GOT3 (cell line): ENCODE measurements at places on chromosomes 1 and 21.

DNA sequence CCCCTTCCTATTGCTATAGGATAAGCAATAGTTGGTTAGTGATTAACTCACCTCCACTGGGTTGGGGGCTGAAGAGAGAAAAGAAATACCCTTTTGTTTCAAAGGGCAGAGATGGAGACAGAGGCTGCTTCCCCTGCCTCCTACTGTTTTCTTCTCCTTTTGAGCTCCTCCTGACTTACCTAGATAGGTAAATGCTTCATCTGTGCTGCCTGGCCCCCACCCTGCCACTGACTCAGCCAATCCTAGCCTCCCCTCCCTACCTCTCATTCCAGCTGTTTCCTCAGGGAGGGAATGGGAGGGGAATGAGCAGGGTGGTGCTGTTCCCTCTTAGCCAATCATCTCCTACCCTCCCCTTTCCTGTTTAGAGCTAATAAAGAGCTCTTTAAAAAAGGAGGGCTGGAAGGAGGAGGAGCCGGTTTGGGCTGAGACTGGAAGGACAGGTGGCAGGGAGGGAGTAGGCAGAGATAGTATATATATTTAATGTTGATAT, at the start of gene C1orf116:
C1orf116 (minus strand) TSS at position 229 of the 490 bp plus-strand sequence. CDS start 5,158 bp downstream, outside the sequence.
- no peak for DNase-seq

- DNase-seq = no peak
Measured at GRCh38 chr1:222926566-222926965, 111.7 kb downstream of the DISP1 start.

DNA sequence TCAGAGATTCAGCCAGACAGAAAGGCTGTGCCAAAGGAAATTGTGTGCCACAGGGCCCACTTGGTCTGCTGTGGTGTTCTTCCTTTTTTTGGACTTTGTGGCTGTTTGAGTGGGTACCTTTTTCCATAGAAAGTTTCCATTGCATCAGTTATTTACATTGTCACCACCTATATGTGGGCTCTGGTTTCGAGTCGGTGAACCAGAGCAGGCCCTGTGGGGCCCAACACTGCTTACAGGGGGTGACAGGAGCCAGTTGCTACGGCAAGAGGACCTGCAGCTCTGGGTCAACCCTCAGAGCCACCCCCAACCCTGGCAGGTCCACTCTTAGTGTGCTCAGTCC, 157.0 kb upstream of the EDN2 start:
- no peak for DNase-seq

DNA sequence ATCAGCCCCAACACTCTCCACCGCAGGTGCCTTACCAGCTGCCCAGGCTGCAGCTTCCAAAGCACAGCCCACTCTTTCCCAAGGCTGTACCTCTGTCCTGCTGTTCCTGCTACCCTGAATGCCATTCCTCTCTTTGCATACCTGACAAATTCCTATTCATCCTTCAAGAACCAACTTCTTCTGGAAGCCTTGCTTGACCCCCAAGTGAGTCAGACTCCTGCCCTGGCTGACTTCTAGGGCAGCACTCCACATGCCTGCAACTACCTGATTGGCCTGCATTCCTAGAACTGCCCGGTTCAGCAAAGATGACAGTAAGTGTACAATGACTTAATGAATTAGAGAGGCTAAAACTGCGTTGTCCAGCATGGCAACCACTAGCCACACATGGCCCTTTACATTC, 20.8 kb upstream of the PDZK1IP1 start:
- no peak for DNase-seq

- no peak for DNase-seq
Measured at GRCh38 chr1:215779729-215780128, 212.6 kb downstream of the KCTD3 start.

DNA sequence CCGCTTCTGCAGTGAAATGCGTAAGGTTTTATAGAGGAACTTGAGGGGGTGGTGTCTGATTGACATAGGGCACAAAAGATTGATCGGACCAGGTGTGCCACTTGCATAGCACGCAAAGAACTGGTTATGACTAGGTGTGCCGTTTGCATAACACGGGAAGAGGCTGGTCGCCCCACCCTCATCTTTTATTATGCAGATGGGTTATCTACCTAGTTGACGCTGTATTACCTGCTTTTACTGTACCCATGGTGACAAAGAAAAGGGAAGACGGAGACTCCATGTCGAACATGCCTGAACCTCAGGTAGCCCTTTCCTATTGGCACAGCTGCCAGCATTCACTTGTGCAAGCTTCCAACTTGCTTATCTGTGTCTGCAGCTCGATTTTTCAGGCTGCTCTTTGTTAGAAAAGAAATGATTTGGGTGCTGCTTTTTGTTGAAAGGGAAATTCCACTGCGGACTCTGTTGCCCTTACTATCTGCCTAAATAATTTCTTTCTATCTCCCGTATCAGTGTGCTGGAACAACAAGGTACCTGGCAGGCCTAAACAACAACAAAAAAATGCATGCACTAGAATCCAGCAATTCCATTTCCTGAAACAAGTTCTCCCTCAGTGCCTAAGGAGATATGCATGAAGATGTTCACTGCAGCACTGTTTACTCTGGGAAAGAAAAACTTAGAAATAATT, 194.4 kb upstream of the KAZN start:
- no peak for DNase-seq

DNA sequence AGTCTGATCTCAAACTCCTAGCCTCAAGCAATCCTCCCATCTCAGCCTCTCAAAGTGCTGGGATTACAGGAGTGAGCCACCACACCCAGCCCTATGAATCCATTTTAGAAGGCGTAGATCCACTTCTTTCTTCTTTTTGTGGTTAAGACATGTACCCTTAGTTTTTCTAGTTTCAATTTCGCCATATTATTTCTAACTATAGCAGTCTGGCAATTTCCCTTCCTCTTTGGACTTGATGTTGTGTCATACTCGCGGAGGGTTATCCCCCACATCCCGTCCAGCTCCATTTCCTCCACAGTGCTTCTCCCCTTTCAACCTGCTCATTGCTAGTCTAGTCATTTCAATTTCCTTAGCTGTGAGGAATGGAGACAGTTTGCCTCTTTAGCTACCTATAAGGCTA, 5.2 kb upstream of the LRRC8D start:
- no peak for DNase-seq

DNA sequence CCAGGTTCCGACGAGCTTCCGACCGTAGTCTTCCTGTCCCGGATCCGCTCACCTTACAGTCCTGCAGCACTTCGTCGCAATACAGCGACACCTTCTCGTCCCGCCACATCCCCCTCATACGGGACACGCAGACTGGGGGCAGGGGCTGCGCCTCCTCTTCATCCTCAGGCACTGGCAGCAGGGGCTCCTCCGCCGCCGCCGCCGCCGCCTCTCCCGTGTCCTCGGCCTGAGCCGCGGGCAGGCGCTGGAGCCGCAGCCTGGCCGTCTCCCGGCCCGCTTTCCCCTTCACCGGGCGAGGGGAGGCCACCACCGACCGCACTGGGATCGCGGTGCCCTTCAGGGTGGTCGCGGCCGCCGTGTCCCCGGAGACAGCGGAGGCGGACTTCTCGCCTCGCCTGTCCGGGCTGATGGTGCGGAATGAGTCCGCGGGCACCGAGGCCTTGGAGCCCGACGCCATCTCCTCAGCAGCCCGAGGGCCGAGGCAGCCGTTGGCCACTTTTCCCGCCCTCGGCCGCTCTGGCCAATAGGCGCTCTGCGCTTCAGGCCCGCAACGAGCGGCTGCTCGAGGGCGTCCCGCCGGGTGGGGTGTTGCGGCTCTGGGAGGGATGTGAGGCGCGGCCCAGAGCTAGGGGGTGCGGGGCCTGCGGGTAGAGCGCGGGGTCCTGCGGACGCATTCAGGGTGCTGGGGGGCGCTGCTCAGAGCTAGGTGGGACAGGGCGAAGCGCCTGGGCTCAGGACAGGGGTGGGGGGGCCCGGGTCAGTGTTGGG, at the start of gene SHCBP1L:
SHCBP1L (minus strand) TSS at position 490 of the 768 bp plus-strand sequence; CDS start at position 457, 33 bp downstream.
- DNase-seq = no peak

DNA sequence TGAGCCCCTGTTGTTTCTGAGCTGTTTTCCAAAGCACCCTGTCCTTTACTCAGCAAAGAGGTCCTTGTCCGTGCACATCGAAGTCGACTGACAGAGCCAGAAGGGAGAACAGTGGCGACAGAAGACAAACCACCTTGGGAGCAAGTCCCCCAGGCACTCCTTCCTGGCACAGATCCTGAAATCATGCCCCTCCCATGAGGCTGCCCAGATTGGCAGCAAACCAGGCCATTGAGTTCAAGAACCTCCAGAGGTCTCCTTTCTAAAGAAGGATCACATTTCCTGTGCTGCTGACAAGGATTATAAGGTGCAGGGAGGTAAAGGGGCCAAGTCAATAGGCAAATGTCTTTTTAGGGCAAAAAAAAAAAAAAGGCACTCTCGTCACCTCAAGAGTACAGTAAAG, 84.7 kb upstream of the HIVEP3 start:
- DNase-seq = no peak

- no peak for DNase-seq
Measured at GRCh38 chr1:117573386-117574023, 32.3 kb upstream of the TENT5C start.
